ENCODE measurements at places on chromosomes 3 and 15.

- no peak for DNase-seq
Measured at GRCh38 chr3:45795509-45795881, 841 bp downstream of the SLC6A20 start.

- DNase-seq = peak; percentile 69
Measured at GRCh38 chr3:78116874-78117273, 1077.0 kb downstream of the ROBO2 start.

DNA sequence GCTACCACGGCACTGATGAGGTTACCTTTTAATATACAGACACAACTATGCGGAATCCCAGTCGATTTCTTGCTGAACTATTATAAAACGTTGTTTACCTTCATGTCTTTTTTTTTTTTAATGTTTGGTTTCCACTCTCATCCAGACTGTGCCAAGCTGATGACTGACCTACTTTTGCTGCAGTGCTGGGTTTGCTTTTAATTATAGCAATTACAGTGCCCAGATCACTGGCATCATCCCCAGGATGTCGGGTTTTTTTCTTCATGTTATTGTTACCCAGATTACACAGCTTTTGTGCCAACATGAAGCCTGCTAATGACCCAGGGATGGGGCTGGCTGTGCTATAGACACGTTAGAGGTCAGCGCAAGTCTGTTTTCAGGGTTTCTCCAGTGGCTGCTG, 294.0 kb upstream of the ATP10A start:
- DNase-seq = no peak

- no peak for DNase-seq
Measured at GRCh38 chr15:39789736-39790135, 7.1 kb upstream of the FSIP1 start.

DNA sequence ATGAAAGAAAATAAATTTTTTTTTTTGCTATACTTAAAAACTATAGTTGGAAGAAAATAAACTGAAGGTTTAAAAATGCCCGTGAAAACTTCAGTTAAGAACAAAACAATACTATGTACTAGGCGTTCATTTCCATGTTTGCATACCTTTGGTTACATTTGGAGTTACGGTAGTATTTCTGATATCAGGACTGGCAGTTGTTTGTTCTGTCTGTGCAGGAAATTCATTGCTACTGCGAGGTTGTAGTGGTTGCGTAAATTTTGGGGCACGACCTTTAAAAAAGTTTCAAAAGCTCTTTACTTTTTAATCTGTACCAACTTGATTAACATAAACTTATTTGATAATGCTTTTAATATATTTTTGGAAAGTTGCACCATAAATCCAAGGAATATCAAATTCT, 47.9 kb downstream of the ST3GAL6 start:
- DNase-seq = no peak

- peak; percentile 59 for DNase-seq
Measured at GRCh38 chr3:41684797-41685735, 276.8 kb downstream of the ULK4 start.

DNA sequence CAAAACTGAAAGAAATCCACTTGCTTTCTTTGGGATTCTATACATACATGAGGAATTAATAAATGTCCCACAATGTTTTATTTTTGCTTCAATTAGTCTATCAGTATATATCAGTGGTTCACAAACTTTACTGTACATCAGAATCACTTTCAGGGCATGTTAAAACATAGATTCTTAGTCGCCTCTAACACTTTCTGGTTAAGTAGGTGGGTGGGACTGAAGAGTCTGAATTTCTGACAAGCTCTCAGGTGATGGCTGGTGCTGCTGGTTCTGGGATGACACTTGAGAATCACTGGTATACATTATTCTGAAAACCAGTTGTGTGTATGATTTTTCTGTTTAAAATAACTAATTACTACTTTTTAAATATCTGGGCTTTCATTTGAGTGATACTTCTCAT, 393.3 kb downstream of the TBC1D5 start:
- DNase-seq = no peak

DNA sequence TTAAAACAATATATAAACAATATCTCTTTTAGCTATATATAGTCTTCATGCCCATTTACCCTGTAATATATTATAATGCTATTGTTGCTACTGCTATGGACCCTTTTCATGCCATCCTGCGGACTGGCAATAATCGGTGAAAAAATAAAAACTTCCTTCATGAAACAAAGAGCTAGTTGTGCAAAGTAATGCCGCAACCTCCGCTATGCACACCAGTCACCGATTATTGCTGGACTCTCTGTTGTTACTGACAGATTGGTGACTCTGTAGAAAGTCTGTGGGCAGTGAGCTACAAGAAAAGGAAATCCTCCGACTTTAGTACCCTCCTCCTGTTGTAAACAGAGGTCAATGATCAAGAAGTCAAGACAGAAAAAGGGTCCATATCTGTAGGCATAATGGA, 17.9 kb upstream of the ICE2 start:
- no peak for DNase-seq

- no peak for DNase-seq
Measured at GRCh38 chr3:41794748-41795589, 166.9 kb downstream of the ULK4 start.

GRCh38 chr3:196489747-196490146, 13.8 kb downstream of the RNF168 start:
- DNase-seq = no peak

DNA sequence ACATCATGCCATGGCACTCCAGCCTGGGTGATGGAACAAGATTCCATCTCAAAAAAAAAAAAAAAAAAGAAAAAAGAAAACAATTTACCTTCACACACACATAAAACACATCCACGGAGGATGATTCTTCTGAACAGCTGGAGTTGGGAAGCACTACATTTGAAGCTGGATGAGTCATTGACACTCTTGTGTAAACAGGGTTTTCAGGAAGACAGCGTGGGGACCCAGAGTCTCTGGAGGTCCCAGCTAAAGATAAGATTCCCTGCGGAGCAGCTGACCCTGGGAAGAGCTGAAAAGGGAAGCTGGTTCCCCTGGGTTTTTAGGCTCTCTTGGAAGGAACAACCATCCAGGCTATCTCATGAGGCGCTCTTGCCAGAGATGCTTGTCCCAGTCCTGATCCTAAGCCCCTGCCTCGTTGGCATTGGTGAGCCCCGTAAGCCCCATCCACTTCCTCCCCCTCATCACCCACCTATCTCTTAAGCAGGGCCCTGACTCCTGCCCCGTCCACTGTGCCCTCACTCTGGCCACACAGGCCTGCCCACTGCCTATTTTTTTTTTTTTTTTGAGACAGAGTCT, 32.0 kb upstream of the FURIN start:
- peak; percentile 52 for DNase-seq

DNA sequence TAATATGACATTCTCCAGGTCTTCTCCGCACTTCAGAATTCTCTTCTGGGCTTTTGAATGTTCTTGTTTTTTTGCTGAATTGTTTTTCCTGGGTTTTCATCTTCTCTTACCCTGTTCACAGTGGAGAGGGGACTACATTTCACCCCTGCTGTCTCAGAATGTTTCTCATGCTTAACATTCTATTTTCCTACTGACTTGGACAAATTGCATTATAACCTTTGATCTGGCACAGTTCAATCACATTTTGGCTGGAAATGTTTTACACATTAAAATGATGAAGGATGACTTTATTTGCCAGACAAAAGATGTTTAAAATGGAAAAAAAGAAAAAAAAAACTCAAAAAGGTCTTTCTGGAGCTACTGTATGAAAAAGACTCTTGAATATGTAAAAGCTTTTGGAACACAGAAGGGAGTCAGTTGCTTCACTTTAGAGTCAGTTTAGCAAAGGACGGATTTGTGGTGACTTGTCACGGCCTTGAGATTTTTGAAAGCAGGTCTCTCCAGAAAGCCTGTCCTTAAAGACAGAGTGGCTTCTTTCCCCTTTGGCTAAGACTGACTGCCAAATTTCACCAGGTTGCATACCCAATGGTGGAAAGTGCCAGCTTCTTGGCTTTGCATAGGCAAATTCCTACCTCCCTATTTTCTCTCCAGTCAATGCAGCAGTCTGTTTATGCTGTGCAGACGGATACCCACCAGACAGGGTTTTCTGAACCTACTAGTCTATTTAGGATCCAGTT, 401.0 kb upstream of the TBL1XR1 start:
- no peak for DNase-seq

DNA sequence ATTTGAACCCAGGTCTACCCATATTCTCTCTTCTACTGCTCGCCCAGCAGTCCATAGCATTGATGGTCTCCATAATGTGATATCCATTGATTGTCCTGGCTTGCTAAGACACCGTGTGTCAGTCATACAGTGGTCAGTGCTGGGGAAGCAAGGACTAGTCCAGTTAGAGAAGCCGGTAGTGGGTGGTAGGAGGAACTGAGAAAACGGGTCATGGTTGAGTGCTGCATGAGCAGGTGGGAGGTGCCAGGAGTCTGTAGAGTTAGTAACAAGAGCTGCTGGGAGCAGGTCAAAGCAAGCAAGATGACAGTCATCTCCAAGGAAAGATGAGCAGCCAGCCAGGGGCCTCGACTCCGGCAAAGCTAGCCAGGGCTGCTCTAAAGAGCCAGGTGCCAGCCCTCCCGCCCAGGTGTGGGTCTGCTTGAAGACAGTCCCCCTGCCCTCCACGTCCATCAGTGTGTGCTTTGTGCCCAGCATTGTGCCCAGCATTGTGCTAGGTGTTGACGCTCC, 29.5 kb upstream of the USP3 start:
- DNase-seq = no peak

- no peak for DNase-seq
Measured at GRCh38 chr3:55655544-55655943, 168.4 kb upstream of the WNT5A start.

GRCh38 chr3:73094129-73094528, 32.7 kb downstream of the EBLN2 start:
- DNase-seq = peak; percentile 13

GRCh38 chr3:18825665-18826064, 322.6 kb upstream of the KCNH8 start:
- DNase-seq = no peak

Measured in fibroblast of skin of right quadriceps (primary cell).